ENCODE measurements at places on chromosomes 3 and 15.

- DNase-seq, result no peak
These were observed 31.7 kb downstream of the HMCES start for GRCh38 chr3:129310111-129311011.

GRCh38 chr3:126155280-126155640 lies 25.1 kb downstream of the ALDH1L1 start:
- no peak for DNase-seq

GRCh38 chr15:65829130-65829764 lies 37.2 kb upstream of the DENND4A start:
- peak; percentile 21 for DNase-seq

GRCh38 chr15:66721501-66721937 lies 19.5 kb downstream of the SMAD6 start:
- no peak for DNase-seq

- no peak for DNase-seq
These were observed 420.9 kb downstream of the LPP start for GRCh38 chr3:188574885-188575284.

GRCh38 chr3:188284455-188285212 lies 130.7 kb downstream of the LPP start:
- no peak for DNase-seq

DNA sequence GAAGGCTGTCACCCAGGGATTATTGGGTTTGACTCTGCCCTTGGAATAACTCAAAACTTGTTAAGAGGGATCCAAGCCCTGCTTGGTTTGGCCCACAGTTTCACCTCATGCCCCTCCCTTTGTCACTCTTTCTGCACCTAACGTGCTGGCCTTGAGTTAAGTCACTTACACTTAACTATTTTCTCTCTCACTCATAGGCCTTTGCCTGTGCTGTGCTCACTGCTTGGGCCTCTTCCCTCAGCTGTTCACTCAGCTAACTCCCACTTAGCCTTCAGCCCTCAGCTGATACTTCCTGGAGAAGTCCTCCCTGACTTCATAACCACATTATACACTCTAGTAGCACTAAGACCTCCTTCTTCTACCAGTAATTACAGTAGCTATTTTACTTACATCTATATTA lies 133.3 kb downstream of the CMSS1 start:
- no peak for DNase-seq

DNA sequence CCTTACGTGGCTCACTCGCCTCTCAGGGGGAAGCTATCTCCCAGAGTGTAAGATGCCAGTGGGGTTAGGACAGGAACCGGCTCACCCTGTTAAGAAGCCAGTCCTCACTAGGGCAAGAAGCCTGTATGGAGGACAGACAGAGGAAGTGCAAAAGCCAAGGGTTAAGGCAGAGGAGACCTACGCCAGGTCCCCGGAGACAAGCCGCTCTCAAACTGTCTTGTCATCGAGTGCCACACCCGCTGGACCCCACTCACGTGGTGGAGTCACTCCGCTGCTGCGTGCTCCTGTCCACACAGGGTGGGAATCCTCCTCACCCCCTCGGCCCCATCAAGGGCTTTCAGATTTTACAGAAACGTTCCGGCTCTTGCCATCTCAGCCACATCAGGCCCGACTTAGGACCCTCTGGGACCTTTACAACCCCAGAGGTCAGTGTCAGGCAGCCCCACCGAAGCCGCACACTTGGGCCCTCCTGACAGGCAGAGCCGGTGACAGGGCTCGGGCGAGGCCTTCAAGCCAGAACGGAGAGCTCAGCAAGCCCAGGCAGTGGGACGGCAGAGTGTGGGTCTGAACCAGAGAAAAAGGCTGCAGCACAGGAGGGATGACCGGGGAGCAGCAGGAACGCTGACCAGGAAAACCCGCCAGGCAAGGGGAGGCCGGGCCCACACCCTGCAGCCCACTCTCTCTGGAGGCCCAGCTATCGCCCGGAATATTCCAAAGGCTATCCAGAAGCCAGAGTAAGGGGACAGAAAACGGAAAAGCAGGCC lies 61.7 kb downstream of the XXYLT1 start:
- DNase-seq, result no peak

DNA sequence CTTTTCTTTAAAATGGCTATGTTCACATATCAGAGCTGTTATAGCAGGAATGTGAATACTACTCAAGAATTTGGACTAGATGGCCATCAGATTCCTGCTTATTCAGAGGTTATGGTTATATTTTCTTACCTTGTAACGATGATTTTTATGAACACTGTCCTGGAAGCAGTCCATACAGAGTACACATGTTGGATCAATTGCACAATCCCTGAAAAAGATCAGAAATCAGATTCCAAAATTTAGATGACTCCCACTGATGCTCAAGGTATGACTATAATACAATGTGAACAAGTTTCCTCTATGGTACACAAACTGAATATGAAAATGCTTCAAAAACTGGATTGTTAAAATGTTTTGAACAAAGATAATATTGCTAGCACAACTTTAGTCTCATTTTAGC lies 23.3 kb downstream of the UBR1 start:
- DNase-seq, result no peak

DNA sequence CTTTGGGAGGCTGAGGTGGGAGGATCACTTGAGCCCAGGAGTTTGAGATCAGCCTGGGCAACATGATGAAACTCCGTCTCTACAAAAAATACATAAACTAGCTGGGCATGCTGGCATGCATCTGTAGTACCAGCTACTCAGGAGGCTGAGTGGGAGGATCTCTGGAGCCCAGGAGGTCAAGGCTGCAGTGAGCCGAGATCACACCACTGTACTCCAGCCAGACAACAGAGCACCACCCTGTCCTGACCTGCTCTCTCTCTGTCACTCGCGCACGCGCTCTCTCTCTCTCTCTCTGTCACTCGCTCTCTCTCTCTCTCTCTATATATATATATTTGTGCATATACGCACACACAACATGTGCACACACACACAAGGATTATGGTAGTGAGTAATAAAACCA lies 61.8 kb downstream of the IL16 start:
- DNase-seq, result no peak

DNA sequence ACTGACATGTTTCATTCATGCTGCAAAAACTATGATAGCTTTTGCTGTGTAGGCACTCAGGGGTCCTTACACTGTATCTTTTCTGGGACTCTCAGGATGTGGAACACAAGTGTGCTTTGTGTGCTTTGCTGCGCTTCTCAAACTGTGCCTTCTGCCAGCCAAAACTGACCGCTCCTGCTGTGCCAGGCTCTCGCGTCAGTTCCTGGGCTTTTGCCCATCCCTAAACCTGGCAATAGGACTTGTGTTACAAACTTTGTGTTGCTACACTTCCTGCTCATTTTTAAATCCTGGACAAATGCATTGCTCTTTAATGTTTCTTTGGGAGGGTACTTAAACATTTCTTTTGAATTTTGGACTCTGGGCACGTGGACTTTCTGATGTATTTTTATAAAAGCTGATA lies 60.3 kb downstream of the DIPK2A start:
- DNase-seq, result no peak

- no peak for DNase-seq
These were observed 131.3 kb downstream of the PLD1 start for GRCh38 chr3:171678971-171679492.

DNA sequence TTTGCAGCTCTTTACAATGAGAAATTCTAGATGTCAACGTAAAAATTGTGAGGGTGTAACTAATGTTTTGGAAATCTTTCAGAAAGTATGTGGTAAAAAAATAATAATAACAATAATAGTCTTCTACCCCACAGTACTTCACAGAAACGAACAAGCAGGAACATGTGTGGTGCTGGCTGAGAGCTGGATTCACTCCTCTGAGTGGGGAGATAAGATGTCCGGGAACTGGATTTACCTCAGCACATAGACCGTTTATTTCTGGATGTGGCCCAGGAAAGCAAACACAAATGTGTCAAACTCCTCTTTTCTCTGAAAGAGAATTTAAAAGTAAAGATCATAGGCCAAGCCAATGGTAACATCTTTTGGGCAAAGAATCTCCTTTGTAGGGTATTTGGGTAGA lies 103.4 kb downstream of the SLC49A4 start:
- no peak for DNase-seq

- DNase-seq, result no peak
These were observed 14.1 kb upstream of the PGPEP1L start for GRCh38 chr15:99021694-99022093.

DNA sequence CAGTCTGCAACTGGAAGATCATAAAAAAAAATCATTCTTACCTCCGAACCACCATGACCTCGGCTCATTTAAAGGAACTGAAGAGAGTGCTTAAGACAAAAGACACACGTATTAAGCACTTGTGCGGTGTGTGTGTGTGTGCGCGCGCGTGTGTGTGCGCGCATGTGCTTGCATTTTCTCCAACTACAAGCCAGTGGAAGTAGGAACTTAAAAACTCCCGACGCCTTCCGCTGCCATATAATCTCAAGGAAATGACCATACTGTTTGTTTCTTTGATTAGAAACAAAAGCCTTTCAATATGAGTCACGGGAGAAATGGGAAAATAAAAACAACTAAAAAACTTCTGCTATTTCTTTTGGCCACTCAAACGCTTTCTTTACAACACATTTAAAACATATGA lies 32.4 kb downstream of the FRMD4B start:
- no peak for DNase-seq

- DNase-seq, result peak; percentile 56
These were observed 5.5 kb upstream of the CD200 start for GRCh38 chr3:112327371-112327951.

DNA sequence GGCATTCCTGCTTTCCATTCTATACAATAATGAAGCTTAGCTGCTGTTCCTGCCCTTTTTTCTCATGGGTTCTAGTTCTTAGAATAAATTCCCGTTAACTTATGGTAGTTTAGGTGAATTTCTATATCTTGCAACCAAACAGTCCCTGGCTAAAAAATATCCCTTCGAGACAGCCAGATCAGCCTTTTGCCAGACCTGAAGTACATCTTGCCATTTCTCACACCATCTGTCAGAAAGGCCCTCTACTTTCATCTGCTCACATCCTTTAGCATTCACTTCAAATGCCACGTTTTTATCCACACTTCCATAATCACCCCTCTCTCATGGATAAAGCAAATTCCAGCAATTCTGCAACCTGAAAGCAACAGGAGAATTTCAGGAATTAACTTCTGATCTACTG lies 145.4 kb downstream of the GAP43 start:
- DNase-seq, result no peak

Data from EL (cell line).